ENCODE measurements at places on chromosomes 1 and 21.

GRCh38 chr1:20891091-20891490 is 104.0 kb upstream of the HP1BP3 start:
- H3K36me3 ChIP-seq, result peaks cover 17% of the 10 kb centered on the region
- no peak for DNase-seq
- H3K27me3 ChIP-seq, result no peaks in the 10 kb centered on the region
- no peak overlapping the region for H3K4me3 ChIP-seq

- DNase-seq, result no peak
- H3K27me3 ChIP-seq, result no peaks in the 10 kb centered on the region
- H3K27ac ChIP-seq, result no peak overlapping the region
- H3K4me1 ChIP-seq, result peaks cover 8% of the 10 kb centered on the region
Measured at GRCh38 chr1:1112237-1112985, 3.5 kb downstream of the C1orf159 start.

DNA sequence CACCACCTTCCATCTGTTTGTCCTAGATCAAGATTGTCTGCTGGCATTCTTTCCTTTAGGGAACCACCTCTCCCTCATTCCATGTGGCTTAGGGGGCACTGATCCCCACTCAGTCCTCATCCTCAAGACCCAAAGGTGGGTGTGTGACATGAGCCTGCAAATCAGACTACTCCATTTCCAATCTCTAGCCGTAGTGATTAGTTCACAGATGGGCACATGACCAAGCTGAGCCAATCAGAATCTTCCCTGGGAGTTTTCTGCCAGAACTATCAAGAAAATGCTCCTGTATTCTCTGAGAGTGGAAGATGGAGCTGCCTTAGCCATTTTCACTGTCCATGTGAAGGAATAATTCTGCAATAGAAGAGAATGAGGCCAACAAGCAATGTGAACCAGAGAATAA is 19.3 kb upstream of the PTPRF start:
- no peaks in the 10 kb centered on the region for H3K27me3 ChIP-seq
- H3K27ac ChIP-seq, result no peak overlapping the region
- no peaks in the 10 kb centered on the region for H3K4me1 ChIP-seq
- DNase-seq, result no peak
- H3K4me3 ChIP-seq, result no peak overlapping the region

DNA sequence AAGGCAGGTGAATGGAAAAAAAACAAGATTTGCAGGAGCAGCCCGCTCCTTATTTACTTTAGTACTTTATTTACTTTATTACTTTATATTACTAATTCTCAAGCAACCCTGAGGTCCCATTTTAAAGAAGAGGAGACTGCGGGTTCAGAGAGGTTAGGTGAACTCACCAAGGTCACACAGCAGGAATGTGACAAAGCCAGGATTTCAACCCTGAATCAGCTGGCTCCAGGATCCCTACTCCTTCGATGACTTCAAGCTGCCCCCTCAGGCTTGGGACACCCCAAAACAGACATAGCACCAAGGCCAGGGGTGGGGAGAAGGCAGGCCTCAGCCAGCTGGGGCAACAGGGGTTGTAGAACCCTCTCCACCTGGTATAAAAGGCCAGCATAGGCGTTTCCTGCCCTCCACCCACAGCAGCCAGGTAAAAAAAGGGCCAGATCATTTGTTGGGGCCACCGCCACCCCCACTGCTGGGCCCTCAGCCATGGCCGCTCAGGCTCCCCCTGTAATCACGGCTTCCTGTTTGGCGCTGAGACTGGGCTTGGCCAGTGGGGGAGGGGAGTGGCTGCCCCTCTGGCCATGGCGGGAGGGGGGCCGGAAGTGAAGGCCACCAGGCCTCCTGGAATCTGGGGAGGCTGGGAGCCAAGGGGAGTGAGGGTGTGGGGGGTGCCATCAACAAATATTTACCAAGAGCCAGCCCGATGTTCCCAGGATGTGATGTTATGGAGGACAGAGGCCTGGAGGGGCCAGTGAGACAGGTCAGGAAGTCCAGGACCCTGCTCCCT is 6.6 kb downstream of the SDC3 start:
- H3K27me3 ChIP-seq, result peaks cover 4% of the 10 kb centered on the region
- no peaks in the 10 kb centered on the region for H3K36me3 ChIP-seq
- no peak overlapping the region for H3K4me3 ChIP-seq
- H3K4me1 ChIP-seq, result no peaks in the 10 kb centered on the region
- no peak for DNase-seq

DNA sequence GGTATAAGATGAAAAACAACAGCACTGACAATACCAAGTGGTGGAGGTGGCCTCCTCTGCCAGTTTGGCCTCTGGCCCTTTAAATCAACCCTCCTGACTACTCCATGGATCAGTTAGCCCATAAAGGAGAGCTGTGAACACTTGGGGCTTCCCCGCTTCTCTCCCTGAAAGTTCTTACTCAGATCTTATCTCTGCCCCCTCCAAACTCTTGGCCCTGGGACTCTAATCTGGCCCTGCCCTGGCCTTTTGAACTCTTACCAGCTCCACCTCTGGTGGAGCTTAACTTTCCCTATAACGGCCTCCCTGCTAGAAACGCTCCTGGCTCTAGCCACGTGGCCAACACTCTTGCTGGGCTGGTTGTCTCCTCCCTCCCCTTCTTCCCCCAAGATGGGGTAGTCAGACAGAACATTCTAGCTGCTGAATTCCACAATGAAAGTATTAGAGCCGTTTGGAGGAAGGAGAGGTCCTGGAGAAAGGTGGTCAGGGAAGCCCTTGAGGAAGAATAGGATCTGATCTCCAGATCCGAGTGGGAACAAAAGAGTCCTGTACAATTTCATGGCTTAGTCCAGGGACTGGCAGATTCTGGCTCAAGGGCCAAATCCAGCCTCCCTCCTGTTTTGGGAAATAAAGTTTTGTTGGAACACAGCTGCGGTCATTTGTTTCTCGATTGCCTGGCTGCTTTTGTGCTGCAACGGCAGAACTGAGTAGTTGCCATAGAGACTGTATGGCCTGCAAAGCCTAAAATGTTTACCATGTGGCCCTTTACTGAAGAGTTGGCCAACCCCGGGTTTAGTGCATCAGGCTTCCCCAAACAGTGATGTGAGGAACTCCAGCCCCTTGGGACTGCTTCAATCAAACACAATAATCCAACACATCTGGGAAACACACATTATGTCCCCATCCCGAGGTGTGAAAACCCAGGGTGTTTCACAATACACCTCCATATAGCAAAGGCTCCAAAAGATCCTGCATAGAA is 9.5 kb upstream of the PIGR start:
- H3K27me3 ChIP-seq, result no peaks in the 10 kb centered on the region
- no peak for DNase-seq
- no peaks in the 10 kb centered on the region for H3K4me1 ChIP-seq
- no peak overlapping the region for H3K4me3 ChIP-seq
- no peaks in the 10 kb centered on the region for H3K36me3 ChIP-seq
- no peak overlapping the region for H3K27ac ChIP-seq

GRCh38 chr1:190864013-190864641 is 386.5 kb upstream of the BRINP3 start:
- H3K4me3 ChIP-seq, result no peak overlapping the region
- DNase-seq, result no peak
- no peaks in the 10 kb centered on the region for H3K36me3 ChIP-seq

GRCh38 chr1:157231846-157232525 is 93.8 kb upstream of the ETV3 start:
- H3K4me3 ChIP-seq, result no peak overlapping the region
- H3K36me3 ChIP-seq, result no peaks in the 10 kb centered on the region
- H3K27ac ChIP-seq, result no peak overlapping the region
- no peaks in the 10 kb centered on the region for H3K4me1 ChIP-seq
- DNase-seq, result no peak

- no peaks in the 10 kb centered on the region for H3K27me3 ChIP-seq
- no peak overlapping the region for H3K4me3 ChIP-seq
- peaks cover 75% of the 10 kb centered on the region for H3K36me3 ChIP-seq
- H3K4me1 ChIP-seq, result peaks cover 10% of the 10 kb centered on the region
Measured at GRCh38 chr1:40762144-40762923, 21.3 kb upstream of the KCNQ4 start.

DNA sequence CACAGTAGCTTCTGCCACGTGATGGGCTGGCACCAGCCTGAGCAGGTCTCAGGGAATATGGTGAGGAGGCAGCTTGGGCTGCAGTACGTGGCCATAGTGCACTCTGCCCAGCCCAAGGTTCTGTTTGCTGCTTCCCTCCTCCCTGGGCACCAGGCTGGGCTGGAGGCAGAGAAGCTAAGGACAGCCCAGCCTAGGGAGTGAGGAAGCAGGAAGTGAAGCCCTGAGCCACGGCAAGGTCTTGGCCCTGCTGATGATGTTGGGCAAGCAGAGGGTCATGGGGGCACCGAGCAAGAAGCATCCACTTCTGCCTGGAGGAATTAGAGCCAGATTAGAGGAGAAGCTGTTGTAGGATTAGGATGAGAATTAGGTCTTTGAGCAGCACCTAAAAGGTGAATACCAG is 326.7 kb upstream of the VAMP3 start:
- DNase-seq, result no peak
- no peak overlapping the region for H3K4me3 ChIP-seq
- no peaks in the 10 kb centered on the region for H3K27me3 ChIP-seq
- no peaks in the 10 kb centered on the region for H3K4me1 ChIP-seq

- H3K36me3 ChIP-seq, result no peaks in the 10 kb centered on the region
- no peaks in the 10 kb centered on the region for H3K4me1 ChIP-seq
- no peak overlapping the region for H3K4me3 ChIP-seq
- H3K27ac ChIP-seq, result no peak overlapping the region
Measured at GRCh38 chr1:9025449-9025848, 774 bp downstream of the SLC2A7 start.

- H3K27ac ChIP-seq, result no peak overlapping the region
- H3K4me1 ChIP-seq, result no peaks in the 10 kb centered on the region
- H3K4me3 ChIP-seq, result no peak overlapping the region
- H3K36me3 ChIP-seq, result no peaks in the 10 kb centered on the region
- H3K27me3 ChIP-seq, result no peaks in the 10 kb centered on the region
Measured at GRCh38 chr1:208251015-208251414, 6.8 kb upstream of the PLXNA2 start.

- no peak overlapping the region for H3K4me3 ChIP-seq
- no peaks in the 10 kb centered on the region for H3K4me1 ChIP-seq
- H3K27ac ChIP-seq, result no peak overlapping the region
- H3K36me3 ChIP-seq, result no peaks in the 10 kb centered on the region
Measured at GRCh38 chr1:154290921-154291320, 18.5 kb downstream of the HAX1 start.

GRCh38 chr1:223785808-223786207 is 59.9 kb downstream of the TP53BP2 start:
- no peak overlapping the region for H3K4me3 ChIP-seq
- H3K36me3 ChIP-seq, result peaks cover 26% of the 10 kb centered on the region
- H3K4me1 ChIP-seq, result no peaks in the 10 kb centered on the region
- no peak overlapping the region for H3K27ac ChIP-seq
- H3K27me3 ChIP-seq, result no peaks in the 10 kb centered on the region

- H3K36me3 ChIP-seq, result no peaks in the 10 kb centered on the region
- no peak overlapping the region for H3K27ac ChIP-seq
- H3K4me3 ChIP-seq, result no peak overlapping the region
- no peak for DNase-seq
- H3K4me1 ChIP-seq, result no peaks in the 10 kb centered on the region
- H3K27me3 ChIP-seq, result no peaks in the 10 kb centered on the region
Measured at GRCh38 chr1:235402457-235403200, 35.4 kb downstream of the TBCE start.

- DNase-seq, result no peak
- H3K27me3 ChIP-seq, result peaks cover 20% of the 10 kb centered on the region
- H3K4me3 ChIP-seq, result no peak overlapping the region
- no peaks in the 10 kb centered on the region for H3K36me3 ChIP-seq
- peaks cover 15% of the 10 kb centered on the region for H3K4me1 ChIP-seq
Measured at GRCh38 chr1:43936431-43937151, 3.0 kb downstream of the ARTN start.

GRCh38 chr1:119116725-119117124 is 23.7 kb downstream of the WARS2 start:
- no peaks in the 10 kb centered on the region for H3K36me3 ChIP-seq
- no peaks in the 10 kb centered on the region for H3K27me3 ChIP-seq
- no peak overlapping the region for H3K27ac ChIP-seq
- DNase-seq, result no peak
- no peaks in the 10 kb centered on the region for H3K4me1 ChIP-seq

DNA sequence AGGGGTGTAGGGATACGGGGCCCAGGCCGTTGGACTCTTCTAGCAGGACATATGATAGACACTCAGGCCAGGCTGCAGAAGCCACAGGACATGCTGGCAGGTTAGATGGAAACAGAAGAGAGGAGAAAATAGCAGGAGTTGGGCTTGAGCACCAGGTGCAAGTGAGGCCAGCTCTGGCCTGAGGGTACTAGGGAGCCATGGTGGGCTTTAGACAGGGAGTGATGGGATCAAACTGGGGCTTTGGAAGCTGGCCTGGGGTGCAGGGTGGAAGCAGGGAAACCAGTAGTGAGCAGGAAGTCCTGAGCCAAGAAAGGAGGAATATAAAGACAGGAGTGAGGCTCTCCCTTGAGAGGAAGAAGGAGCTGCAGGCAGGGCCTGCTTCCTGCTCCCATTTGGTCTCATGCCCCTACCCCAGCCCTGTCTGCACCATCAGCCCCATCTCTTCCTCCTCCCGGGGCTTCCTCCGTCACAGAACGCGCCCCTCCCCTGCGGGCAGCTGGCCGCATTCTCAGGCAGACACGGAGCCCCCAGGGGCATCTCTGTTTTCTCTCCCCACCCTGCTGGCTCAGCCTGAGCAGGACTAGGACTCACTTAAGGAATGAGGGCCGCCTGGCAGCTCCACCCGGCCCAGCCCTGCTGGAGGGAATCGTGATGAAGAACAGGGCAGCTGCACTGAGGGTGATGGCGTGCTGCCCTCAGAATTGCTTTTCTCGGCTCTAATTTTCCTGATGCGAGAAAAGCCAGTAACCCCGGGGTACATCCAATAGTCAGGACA is 165.5 kb upstream of the TMEM51 start:
- H3K4me3 ChIP-seq, result no peak overlapping the region
- H3K4me1 ChIP-seq, result no peaks in the 10 kb centered on the region
- H3K36me3 ChIP-seq, result no peaks in the 10 kb centered on the region
- DNase-seq, result no peak
- no peaks in the 10 kb centered on the region for H3K27me3 ChIP-seq

DNA sequence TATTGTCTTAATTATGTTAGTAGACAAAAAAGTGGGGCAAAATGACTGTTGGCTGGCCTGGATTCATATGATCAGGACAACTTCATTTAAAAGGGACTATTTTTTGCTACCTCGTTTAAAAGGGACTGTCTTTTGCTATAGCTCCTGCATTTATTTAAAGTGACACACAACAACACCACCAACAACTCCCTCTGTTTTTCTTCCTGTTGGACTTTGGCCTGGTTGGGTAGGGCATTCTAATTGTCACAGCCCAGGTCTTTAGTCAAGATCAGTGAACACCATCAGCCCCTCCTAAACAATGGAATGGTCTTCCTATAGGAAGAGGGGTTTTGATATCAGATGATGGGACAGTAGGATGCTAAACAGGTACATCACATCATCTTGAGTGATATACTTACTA is 241.8 kb downstream of the GPR52 start:
- no peaks in the 10 kb centered on the region for H3K4me1 ChIP-seq
- no peaks in the 10 kb centered on the region for H3K36me3 ChIP-seq
- no peaks in the 10 kb centered on the region for H3K27me3 ChIP-seq
- DNase-seq, result no peak
- H3K4me3 ChIP-seq, result no peak overlapping the region

- H3K27me3 ChIP-seq, result no peaks in the 10 kb centered on the region
- no peak for DNase-seq
- no peak overlapping the region for H3K27ac ChIP-seq
- H3K4me3 ChIP-seq, result no peak overlapping the region
Measured at GRCh38 chr1:54173681-54174080, 20.9 kb upstream of the CDCP2 start.

Data from effector memory CD4-positive, alpha-beta T cell (primary cell).